Right ventricle myocardium superior (tissue), 1 donor: ENCODE measurements at places on chromosomes 1 and 21. TPM values are rescaled to one million over a fixed set of nuclear protein-coding genes. Genes with fewer than 3 reads are reported as not detected.

- DNase-seq: no peak
Observed at GRCh38 chr1:160214481-160215140, 9.4 kb downstream of the PEA15 start.

DNA sequence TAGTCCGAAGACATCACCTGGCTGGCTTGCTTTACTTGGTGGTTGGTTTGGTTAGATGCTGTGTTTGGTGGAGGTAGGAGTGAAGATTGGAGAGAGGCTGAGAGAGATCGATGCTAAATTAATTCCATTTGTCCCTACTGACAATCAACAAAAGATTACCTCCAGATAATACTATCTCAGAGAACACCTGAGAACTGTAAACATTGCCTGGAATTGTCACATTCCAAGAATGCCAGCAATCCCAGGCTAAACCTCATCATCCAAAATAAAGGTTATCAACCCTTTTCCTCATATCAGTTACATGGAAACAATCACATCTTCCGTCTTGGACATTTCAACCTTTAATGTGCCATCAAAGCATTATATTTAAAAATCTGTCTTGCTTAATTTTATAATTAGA, 141.0 kb downstream of the GRIK1 start:
- no peak for DNase-seq

DNA sequence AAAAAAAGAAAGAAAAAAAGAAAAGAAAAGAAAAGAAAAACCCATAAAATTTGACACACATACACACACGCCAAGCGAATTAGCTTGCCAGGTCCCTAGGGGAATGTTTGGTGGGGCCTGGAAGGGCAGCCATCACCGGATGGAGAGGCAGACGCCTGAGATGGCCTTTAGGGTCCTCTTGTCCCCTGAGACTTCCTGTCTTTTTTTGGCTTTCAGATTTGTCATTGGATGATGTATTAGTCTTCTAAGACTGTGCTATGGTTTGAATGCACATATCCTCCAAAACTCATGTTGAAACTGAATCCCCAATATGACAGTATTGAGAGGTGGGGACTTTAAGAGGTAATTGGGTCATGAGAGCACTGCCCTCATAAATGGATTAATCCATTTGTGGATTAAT, 211.8 kb downstream of the TOMM20 start:
- no peak for DNase-seq

DNA sequence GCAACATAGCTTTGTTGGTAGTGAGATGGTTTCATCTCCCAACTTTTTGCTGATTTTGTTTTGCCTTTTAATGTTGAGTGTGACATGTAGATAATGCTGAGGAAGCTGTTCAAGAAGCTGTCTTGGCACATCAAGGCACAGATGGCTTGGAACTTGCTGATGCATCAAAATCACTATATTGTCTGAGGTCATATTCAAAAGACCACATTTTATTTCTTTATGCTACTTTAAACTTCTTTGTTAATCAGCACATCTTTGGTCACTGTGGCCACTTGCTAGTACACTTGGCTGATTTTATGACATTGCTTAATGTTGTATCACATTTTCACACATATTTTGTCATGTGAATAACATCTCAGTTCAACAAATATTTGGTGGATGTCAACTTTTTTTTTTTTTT, 87.1 kb upstream of the BCL10 start:
- no peak for DNase-seq

TRABD2B gene
- 0.51 TPM for total RNA-seq

AGT gene
- 56.2 TPM for total RNA-seq

SCMH1 gene
- 38.0 TPM for total RNA-seq

DNA sequence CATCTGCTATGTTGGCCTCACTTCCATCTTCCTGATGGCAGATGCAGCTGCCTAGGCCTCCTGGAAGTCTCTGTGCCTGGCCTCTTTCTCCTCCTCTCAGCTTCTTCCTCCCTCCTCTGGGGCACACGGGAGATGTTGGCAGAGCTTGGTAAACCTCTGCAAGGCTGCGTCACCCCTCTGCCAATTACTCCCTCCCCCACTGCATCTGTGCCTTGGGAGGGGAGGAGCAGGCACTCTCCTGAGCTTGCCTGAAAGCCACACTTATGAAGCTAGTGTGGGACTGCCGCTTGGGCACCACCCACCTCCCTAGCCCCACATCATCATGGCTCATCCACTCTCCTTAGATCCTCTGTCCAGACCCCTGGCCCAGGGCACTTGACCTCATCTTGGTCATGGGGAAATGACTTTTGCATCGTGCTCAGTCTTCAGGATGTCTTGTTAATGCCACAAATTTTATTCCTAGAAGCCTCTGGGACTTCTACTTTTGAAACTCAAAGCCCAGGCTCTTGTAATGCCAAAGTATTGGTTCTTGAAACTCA, 7.3 kb upstream of the TMEM51 start:
- DNase-seq: no peak

PRRX1 gene
- 35.8 TPM for total RNA-seq

HUNK gene
- 0.19 TPM for total RNA-seq

- no peak for DNase-seq
Observed at GRCh38 chr1:52651904-52652303, 18.9 kb downstream of the SHISAL2A start.

MEF2D gene
- 96.6 TPM for total RNA-seq

GRCh38 chr1:28259934-28260802, 850 bp downstream of the SESN2 start:
- peak; percentile 84 for DNase-seq

PSMG1 gene
- total RNA-seq: 17.4 TPM

DNA sequence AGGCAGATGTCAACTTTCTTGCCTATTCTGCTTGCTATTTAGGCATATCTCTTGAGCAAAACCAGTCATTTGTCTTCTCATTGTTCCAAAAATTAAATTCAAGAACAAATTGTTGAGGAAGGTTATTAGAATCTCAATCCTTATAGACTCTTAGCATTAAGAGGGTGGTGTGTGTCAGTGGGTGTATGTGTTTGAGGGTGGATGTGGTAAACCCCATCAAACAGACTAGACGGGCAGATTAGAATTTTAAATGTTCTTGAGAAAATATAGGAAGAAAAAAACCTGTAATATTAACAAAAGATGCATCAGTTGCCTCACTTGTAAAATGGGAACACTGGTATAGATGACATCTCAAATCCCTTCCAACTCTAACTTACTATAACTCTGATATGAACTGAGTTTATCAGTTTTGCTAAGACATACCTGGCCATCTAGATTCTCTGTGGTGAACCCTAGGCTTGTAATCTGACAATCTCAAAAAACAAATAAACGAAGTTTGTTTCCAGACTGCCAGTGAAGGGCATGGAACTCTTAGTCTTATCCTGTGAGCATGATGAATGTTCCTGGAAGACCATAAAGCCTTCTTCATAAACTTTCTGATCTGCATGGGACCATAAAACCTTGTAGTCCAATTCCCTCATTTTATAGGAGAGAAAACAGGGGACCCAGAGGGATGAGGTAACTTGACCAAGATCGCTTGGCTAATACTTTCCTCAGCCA, 176.3 kb upstream of the SGIP1 start:
- no peak for DNase-seq

DNA sequence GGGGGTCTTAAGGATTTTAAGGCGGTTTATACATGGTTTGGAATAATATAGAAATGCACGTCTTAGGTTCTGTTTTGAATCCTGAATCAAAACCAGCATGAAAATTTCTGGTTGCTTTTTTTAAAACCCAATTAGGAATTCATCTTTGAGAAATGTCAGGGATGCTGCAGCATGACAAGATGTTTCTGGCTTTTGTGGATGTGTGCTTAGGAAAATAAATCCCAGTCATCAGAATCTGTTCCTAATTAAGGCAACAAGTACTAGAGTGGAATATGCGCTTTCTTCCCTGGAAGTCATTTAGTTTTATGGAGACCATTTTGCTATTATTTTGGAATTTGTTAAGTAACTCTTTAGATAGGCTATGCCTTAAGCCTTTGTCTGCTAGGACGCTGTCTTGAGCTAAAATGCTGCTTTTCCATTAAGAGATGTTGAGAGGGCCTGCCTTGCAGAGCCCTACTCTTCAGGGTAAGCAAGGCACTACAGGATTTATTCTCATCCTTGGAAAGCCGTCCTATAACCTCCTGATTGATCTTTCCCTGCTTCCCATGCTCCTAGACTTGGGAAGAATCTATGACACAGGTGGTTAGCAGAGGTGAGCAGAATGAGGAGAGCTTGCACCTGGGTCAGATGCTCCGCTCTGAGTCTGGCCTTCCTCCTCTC, 332.8 kb downstream of the DISC1 start:
- no peak for DNase-seq

GRCh38 chr1:230542054-230542453, 100.2 kb upstream of the COG2 start:
- DNase-seq: no peak

- DNase-seq: no peak
Observed at GRCh38 chr1:78385744-78386462, 104.9 kb upstream of the PTGFR start.

DNA sequence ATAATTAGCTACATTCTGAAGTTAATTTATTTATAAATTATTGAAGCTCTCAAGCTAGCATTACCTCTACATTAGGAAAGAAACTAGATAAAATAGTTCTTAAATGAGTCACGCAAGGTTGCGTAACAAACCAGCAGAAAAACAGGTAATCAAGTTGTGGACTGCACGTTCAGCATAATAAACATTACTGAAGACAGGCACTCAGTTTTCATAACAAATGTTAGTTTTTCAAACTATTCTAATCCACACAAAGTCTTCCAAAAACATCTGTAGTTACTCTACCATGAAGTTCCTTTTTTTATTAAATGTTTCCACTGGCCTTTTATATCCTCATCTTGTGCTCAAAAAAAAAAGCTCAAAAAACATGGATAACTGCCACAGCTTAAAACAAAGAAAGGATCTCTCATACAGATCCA, 1.3 kb downstream of the TOR1AIP2 start:
- DNase-seq: no peak

XKR8 gene
- 4.1 TPM for total RNA-seq
